NCI-H774 (cell line): ENCODE measurements at places on chromosomes 16 and 17.

DNA sequence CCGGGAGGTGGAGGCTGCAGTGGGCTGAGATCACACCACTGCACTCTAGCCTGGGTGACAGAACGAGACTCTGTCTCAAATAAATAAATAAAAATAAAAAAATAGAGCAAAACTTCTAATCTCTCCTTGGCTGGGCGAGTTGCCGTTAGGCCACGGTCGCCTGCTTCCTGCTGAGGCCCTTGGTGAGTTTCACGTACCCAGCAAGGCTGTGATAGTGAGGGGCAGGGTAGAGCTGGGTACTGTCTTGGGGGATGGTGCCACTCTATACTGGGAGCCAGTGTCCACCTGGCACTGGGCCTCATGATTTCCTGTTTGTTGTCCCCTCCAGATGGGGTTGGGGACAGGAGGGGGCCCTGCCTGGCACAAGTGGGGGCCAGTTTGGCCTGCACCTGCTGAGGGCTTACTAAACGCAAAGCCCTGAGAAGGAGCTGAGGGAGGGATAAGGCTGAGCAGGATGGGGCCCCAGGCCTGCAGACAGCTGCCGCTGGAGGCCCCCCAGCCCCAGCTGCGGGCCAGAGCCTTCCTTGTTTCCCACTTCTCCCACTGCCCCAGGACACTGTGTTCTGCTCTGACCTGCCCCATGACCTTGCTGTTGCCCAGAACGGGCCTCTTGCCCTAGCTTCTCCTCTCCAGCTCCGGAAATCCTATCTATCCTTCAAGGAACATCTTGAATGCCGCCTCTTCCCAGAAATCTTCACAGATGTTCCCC, 25.4 kb downstream of the GJD3 start:
- no peak for DNase-seq

GRCh38 chr16:28218109-28218508, 6.3 kb upstream of the XPO6 start:
- DNase-seq, result no peak

DNA sequence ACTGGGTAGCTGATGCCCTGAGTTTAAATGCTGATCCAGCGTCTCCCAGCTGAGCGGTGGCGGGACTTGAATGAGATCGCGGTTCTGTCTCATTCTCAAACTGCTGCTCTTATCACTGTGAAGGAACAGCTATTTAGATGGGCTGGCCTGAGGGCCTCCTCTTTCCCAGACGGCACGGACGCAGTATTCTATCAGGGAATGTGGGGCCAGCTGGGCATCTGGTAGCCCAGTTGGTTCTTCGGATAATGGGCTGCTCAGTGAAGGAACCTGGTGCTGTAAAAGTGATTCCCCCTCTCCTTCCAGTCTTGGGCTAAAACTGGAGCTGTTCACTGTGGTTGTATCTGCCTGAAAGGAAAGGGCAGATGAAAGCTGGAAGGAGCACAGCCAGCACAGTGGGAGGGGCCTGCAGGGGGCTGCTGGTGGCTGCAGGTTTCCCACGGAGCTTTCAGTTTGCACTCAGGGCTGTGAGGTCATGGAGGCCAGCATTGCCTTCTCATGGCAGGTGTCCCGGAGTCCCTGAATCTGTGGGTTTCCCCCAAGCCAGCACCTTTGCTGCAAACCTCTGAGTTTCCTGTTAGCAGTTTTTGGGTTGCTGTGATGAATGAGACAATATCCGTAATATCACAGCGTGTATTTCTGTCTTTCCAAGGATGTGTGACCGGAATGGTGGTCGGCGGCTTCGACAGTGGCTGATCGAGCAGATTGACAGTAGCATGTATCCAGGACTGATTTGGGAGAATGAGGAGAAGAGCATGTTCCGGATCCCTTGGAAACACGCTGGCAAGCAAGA, 3.6 kb downstream of the IRF8 start:
- DNase-seq, result no peak

DNA sequence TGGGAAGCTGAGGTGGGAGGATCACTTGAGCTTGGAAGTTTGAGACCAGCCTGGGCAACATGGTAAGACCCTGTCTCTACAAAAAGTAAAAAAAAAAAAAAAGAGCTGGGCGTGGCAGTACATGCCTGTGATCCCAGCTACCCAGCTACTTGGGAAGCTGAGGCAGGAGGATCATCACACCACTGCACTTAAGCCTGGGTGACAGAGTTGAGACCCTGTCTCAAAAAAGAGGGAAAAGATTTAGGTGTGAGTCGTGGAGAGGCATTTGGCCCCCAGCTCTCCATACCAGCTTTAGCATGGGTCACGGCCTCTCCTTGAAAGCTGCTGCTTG, 19.1 kb downstream of the ST6GALNAC2 start:
- DNase-seq, result no peak

GRCh38 chr16:11273721-11274324, 394 bp upstream of the PRM3 start:
- DNase-seq, result no peak

DNA sequence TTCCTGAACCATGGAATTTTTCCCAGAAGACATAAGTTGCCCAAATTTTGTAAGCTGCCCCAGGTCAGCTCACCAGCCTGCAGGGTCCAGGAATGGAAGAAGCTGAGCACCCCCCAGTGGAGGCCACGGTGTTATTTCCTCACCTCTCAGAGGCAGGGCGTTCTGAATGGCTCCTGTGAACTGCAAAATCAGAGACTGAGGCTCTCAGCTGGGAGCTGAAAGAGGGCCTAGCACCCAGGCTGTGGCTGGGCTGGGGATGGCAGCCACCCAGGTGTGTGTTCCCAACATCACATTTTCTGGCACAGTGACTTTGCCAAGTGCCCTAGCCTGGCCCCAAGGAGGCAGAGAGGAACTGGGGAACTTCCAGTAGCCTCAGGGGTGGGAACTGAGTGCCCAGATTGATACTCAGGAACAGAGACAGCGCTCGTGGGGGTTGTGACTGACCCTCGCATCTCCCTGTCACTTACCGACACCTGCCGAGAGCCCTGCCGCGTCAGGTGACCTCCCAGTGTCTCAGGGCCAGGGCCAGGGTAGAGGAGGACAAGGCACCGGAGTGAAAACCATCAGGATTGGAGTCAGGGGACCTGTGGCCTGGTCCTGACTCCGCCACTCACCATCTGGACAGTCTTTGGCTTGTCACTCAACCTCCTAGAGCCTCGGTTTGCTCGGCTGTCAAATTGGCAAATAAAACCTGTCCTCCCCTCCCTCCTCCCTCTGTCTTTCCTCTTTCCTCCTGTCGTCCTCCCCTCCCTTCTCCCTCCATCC, 11.3 kb downstream of the CACNG4 start:
- DNase-seq, result no peak

DNA sequence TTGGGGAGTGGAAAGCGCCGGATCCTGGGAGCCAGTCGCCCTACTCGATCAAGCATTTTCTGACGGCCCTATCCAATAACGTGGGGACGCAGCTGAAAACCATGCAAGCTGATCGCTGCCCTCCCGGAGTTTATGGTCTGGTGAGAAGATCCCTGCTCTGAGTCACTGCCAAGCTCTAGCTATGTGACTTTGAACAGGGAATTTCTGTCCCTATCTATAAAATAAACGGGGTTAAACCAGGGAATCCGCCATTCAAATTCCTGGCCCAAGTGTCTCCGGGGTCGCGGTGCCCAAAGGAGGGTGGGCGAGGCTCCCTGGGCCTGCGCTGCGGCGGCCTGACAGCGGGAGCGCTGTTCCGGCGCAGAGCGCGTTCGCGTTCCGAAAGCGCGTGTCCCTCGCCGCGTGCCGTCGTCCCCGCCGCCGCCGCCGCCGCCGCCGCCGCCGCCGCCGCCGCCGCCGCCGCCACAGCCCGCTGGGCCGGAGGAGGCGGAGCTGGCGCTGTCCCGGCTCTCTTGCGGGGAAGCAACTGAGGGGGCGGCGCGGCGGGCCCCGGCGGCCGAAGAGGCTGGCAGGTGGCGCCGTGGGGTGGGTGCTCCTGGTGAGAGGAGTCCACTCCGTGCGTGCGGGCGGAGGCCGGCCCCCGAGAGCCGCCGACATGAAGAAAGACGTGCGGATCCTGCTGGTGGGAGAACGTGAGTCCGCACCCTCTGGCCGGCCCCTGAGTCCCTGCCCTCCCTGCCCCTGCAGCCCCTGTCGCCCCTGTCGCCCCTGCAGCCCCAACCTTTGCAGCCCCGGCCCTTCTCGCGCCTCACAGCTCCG, at the start of gene RHOT1:
Gene RHOT1, plus strand, starts transcription at position 465 of the 819 bp plus-strand sequence. Its CDS starts 191 bp downstream, at position 656.
- DNase-seq, result peak; percentile 82

DNA sequence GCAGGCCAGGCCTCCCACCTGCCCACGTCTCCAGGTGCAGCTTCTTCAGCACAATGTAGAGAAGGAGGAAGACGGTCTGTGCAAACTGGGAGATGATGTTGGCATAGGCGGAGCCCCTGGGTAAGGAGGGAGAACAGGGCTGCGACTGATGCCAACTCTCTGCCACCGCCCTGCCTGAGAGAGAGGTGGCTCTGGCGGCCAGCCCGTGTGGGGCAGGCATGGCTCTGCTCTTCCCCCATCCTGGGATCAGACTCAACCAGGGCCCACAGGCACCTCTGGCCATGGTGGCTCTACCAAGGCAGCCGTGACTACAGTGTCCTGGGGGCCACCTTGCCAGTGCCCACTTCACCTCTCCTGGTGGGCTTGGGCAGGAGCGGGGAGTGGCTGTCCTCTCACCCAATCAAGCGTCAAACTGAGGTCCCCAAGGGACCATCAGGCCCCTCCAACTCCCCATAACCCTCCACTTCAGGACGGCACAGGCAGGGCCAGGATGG, 8.6 kb downstream of the SLC47A2 start:
- DNase-seq, result no peak

GRCh38 chr17:30805944-30806456, 18.5 kb downstream of the CRLF3 start:
- no peak for DNase-seq

GRCh38 chr17:27543464-27543856, 87.2 kb downstream of the KSR1 start:
- no peak for DNase-seq

DNA sequence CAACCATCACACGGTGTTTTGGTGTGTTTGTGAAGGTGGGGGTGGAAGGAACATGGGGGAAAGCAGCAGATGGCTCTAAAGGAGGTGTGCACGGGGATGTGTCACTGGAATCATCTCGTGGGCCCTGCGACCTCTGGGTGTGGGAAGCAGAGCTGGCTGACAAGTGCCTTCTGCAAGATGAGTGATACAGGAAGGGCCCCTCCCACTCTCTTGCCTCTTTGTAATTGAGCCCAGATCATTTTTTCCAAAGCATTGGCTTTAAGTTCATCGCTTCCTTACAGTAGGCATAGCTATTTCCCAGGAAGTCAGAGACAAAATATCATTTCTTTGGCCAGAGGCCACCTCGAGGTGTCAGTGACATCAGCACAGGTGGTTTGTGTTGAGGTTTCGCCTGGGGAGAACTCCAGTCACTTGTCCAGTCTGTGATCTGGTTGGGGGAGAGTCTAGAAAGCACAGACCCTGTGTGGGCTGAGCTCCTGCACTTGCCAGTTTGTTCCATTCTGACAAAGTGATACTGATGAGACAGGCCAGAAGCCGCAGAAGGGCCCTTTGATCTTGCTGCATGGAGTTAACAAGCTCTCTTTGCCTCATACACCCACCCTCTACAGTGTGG, 20.6 kb upstream of the SNTB2 start:
- DNase-seq, result no peak

DNA sequence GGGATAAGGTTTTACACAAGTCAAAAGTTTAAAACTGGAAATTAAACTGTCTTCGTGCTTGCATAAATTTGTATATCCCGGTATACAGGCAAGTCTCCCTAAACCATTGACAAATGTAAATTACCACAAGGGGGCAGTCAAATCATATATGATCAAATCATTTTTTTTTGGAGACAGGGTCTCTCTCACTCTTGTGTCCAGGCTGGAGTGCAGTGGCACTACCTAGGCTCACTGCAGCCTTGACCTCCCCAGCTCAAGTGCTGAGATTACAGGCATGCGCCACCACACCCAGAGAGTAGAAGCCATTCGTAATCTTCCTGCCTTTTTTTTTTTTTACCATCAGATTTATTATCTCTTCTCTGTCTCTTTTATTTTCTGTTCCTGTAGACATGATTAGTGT, 18.5 kb downstream of the TOP2A start:
- peak; percentile 19 for DNase-seq

GRCh38 chr17:77733576-77734296, 224.8 kb upstream of the TNRC6C start:
- no peak for DNase-seq

DNA sequence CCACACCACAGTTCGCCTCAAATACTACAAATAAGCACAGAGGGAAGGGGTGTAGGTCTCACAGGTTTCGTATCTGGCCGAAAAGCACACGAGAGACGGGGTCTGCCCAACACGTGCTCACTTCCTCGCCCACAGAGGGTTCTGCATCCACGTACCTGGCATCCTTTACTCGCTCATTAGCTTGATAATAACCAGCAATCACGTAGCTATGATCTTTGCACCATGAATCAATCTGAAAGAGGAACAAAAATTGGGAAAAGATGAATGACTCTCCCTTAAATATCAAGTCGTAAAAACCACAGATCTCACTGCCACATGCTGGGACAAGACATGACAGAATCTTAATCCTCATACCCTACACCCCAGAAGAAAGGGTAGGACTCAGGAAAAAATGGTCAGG, 10.5 kb downstream of the EMC8 start:
- DNase-seq, result no peak

- DNase-seq, result no peak
Measured at GRCh38 chr16:24822542-24822941, 23.2 kb upstream of the SLC5A11 start.

- DNase-seq, result no peak
Measured at GRCh38 chr17:45868276-45868675, 23.6 kb downstream of the SPPL2C start.

DNA sequence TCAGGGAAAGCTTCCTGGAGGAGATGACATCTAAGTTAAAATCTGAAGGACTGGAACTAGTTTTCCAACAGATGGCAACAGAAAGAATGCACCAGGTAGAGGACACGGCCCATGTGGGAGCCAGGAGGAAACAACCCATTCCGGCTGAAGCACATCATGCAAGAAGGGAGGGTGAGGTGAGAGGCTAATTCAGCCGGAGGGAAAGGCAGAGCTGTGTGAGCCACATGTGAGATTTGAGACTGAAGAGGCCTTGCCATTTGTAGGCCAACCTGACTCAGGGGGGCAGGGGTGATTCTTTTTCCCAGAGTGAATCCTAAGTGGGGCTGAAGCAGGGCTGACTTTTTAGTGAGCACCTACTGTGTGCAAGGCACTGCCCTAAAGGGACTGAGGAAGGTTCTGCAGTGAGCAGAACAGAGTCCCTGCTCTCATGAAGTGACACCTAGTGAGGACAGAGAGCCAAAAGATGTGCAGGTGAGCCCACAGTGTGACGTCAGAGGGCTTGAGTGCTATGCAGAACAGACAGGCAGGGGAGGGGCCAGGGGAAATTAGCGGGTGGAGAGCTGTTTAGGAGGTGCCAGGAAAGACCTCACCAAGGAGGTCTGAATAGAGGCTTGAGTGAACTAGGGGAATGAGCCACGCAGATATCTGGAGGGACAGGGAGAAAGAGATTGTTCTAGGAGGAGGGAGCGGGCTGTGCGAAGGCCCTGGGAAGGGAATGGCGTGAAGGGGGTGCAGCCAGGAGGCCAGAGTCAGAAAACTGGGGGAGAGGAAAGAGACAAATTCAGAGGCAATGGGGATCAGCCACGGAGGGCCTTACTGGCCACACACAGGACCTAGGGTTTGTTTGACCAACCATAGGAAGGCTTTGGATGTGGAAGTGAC, 19.8 kb upstream of the IL21R start:
- no peak for DNase-seq

DNA sequence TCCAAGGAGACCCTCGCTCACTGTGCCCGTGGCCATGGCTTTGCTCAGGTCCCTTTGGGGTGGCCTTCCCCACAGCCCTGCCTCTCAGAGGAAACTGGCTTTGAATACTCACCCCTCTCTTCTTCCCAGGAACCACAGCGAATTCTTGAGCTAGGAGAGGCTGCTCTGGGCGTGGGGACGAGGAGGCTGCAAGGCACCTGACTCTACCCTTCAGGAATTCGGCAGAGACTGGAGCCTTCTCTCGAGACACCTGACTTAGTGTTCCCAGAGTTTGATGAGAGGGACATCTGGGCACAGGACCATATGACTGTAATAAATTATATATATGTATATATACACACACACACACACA, 6.2 kb downstream of the LLGL2 start:
- no peak for DNase-seq
